ENCODE measurements at places on chromosomes 3 and 15.

- no peak for DNase-seq
These were observed 657.7 kb upstream of the TBL1XR1 start for GRCh38 chr3:177855021-177855420.

DNA sequence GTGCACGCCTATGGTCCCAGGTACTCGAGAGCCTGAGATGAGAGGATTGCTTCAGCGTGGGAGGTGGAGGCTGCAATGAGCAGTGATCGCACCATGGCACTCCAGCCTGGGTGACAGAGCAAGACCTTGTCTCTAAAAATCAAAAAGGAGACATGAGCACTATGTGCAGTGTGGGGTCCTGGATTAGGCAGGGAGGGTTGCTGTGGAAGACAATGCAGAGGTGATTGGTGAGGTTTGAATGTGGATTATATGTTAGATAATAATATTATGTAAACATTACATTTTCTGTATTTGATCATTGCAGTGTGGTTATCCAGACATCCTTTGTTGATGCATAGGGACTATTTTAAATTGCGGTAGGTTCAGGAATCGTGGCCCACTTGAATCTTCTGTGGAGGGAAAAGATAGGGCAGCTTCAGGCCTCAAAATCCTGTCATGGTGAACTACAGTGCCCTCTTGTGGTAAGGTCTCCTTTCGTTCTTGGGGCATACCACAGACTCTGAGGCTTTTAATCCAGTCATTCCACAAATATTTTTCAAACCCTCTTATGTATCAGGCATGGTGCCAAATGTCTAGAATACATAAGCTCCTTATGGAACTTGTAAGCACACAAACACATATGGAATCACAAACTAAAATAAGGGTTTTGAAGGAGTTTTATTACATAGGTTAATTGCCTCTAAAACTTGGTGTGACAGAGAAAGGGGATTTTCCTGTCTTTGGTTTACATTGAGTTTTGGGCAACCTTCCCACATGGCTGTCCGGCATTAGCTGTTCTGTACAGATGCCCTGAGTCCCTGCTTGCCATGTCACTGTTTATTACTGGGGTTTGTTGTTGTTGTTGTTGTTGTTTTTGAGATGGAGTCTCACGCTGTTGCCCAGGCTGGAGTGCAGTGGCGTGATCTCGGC, 37.7 kb downstream of the GPD1L start:
- DNase-seq: peak; percentile 69

GRCh38 chr3:61577760-61578159, 16.4 kb downstream of the PTPRG start:
- DNase-seq: no peak

- no peak for DNase-seq
These were observed 426 bp downstream of the PRKCD start for GRCh38 chr3:53161450-53161819.

DNA sequence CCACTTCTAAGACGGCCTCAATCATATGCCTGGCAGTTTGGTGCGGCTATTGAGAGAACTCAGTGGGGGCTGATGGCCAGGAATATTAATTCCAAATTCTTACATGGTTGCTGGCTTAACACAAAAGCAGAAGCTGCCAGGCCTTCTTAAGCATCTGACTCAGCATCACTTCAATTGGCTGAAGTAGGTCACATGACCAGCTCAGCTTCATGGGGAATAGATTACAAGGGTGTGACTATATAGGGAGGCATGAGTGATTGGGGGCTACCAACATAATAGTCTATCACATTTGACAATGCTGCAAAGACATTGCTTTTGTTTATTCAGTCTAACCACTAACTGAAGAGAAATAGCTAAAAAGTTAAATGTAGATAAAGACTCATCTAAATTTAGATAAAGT, 101.6 kb upstream of the ANKRD28 start:
- DNase-seq: no peak

DNA sequence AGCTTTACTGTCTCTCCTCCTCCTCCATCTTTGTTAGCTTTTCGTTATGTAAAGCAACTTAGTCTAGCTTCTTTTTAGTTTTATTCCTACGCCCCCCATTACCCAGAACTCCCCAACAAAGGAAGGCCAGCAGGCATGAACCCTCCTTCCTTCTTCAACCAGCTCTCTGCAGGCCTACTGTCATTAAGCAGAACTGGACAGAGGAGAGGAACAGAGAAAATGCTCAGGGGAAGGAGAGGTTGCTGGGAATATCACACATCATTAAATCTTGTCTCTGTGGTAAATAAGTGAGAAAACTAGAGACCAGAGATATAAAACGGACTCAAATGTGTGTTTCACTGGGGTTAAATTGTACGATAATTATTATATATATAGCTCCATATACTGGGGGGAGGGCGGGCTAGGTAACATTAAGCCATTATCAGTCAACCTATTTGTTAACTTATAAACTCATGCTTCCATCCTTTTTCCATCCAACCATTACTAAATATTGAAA, 19.3 kb upstream of the SLC28A1 start:
- no peak for DNase-seq

DNA sequence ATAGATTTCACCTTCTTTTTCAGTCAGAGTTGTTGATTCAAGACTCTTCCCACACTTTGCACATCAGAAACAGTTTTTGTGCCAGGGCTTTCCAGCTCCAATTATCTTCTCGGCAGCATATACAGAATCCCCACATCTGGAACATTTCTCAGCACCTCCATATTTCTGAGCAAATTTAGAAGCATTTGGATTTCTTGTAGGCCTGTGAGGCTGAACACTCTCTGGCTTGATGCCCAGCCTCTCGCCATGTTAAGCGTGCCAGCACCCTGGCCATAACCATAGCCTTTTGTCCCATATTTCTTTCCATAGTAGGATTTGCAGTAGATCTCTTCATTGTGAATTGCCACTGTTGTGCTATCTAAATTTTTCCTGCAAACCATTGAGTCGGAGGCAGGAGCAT, 28.3 kb downstream of the CD80 start:
- no peak for DNase-seq

DNA sequence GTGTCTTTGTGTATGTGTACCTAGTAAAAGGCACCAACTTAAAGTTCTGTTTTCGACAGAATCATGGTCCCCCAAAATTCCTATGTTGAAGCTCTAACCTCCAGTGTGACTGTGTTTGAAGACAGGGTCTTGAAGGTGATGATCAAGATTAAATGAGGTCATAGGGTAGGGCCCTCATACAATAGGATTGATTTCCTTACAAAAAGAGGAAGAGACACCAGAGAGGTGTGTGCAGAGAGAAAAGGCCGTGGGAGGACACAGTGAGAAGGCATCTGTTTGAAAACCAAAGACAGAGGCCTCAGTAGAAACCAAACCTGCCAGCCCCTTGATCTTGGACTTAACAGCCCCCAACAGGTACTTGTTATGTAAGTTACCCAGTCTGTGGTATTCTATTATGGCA, 52.0 kb upstream of the CORO2B start:
- DNase-seq: no peak

DNA sequence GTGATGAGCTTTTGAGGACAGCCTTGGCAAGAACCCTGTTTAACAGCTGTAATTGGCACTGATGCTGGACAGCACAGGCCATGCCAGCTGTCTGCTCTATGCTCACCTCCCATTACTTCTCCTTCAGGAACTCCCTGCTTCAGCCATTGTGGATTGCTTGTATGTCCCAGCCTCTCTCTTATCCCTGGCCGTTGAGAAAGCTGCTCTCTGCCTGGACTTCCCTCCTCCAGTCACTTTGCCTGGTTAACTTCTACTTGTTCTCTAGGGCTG, 444.5 kb downstream of the EPHB1 start:
- no peak for DNase-seq

DNA sequence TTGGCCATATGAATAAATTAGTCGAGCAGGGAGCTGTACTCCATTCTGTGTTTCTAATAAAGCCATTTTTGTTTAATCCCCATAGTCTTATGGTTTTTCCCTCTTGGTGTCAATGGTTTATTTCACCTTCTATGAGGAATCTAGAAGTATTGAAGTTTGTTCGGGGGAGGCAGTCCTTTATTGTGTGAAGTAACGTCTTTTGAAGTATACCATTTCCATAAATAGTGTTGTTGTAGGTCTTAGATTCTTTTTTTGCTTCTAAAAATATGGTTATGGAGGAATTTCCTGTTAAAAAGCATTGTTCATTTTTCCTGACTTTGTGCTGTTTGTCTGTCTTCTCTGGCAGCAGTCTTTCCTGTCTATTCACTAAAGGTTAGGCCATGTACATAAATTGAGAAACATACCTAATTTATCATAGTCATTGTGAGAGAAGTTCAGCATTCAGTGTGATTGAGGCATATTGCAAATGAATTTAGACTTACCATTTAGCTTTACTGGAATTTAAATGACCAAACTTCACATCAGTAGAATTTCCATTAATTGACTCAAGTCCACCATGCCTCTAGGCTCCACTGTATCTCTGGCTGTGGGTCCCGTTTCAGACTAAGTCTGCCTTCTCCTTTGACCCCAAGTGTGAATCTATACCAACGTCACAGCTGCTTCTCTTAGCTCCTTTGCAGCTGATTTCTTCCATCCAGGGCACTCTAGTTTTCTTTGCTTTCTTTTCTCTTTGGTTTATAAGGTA, 37.3 kb downstream of the YEATS2 start:
- DNase-seq: no peak

GRCh38 chr15:82143390-82144385, 97.9 kb upstream of the MEX3B start:
- DNase-seq: no peak

GRCh38 chr3:113736548-113737089, 9.4 kb downstream of the NAA50 start:
- peak; percentile 55 for DNase-seq

DNA sequence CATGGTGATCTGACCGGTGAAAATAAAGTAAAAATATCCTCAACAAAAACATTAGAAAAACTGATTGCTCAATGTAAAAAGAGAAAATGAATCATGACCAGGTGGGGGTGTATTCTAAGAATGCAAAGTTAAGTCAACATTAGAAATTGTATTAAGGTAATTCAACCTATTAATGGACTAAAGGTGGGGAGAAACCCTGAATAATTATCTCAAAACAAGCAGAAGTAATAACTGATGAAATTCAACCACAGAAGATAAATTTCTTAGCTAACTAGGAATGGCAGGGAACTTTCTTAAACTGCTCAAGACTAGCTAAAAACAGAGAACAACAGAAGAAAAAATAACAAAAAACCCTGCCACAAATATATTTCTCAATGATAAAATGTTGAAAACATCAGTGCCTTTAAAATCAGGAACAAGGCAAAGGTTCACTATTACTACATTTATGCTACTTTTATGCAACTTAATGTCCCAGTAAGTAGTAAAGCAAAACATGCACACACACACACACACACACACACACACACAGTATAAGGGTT, 204.4 kb upstream of the THBS1 start:
- no peak for DNase-seq

GRCh38 chr3:139227827-139228226, 116.0 kb upstream of the MRPS22 start:
- no peak for DNase-seq

GRCh38 chr15:75776065-75776423, 63.4 kb upstream of the CSPG4 start:
- DNase-seq: no peak

DNA sequence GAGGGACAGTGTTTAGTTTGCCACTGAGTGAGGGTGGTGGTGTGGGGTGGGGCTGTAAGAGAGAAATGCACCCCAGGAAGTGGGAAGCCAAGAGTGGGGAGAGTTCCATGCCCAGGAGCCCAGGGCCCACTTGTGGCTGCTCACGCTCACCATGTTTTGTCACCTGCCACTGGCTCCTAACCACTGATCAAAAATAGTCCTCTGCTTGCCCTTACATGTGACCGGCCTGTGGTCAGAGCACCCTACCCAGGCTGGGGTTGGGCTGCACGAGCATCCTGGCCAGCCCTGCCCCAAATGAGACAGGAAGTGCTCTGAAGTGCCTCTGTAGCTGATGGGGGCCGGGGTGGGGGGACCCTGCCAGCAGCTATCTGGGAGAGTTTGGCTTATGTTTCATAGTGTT, 216.3 kb downstream of the RPLP1 start:
- DNase-seq: no peak

DNA sequence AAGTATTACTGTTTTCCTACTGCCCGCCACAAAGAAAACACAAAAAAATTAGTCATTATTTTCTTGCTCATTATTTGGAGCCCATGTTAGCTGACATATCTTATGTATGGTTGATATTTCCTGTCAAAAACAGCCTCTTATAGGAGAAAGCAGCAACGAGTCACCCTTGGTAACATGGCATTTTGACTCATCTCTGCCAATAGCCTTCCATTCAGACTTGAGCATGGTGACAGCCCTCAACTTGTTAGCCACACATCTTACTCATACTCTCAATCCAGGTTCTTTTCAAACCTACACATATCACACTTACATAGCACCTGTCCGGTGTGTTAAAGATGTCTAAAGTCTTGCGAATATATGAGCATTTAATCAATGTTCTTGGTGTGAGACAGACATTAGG, 109.4 kb upstream of the SAMMSON start:
- DNase-seq: no peak

- no peak for DNase-seq
These were observed 381.0 kb upstream of the RGMA start for GRCh38 chr15:93469994-93470393.

DNA sequence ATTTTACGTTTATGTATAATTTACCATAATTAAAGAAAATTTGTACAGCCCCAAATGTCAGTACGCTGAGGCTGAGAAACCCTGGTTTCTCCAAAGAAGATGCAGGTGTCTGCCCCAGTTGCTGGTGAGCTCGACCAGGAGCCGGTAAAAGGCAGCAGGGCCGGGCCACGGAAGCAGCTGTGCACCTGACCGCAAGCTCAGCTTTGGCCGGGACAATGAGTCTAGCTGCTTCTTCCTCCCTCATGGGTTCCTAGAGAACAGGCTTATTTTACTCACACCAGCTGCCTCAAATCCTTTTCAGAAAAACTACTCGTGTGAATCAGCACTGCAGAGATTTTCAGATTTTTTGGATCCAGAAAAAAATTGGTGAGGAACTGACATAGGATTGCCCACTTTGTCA, 18.0 kb upstream of the ZXDC start:
- DNase-seq: no peak

- no peak for DNase-seq
These were observed 120.9 kb upstream of the PFN2 start for GRCh38 chr3:150091626-150092025.

DNA sequence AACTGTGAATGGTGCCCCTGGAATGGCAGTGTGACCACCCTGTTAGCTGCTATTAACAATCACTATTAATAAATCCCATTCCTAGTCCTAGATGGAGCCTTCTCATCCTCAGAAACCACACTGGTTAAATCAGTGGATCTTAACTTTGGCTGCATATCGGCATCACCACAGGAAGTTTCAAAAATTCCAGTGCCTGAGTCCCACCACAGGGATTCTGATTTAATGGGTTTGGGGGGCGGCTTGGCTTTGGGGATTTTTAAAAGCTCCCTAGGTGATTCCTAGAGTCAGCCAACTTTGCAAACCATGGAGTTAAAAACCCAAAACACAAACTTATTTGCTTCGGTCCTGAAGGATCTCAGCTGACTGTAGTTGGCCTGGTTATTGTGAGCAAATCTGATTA, 3.1 kb downstream of the FAM107A start:
- no peak for DNase-seq

GRCh38 chr15:33150971-33151370, 43.5 kb downstream of the FMN1 start:
- no peak for DNase-seq

- no peak for DNase-seq
These were observed 729.9 kb downstream of the MECOM start for GRCh38 chr3:168933614-168934013.

- no peak for DNase-seq
These were observed 131.8 kb upstream of the UBE2E2 start for GRCh38 chr3:23071296-23071695.

All from SK-N-DZ (cell line).